T-helper 22 cell (primary cell): ENCODE measurements at places on chromosomes 6 and 20.
A peak's percentile ranks its signal among the peaks of the same experiment; 100 is the strongest.

DNA sequence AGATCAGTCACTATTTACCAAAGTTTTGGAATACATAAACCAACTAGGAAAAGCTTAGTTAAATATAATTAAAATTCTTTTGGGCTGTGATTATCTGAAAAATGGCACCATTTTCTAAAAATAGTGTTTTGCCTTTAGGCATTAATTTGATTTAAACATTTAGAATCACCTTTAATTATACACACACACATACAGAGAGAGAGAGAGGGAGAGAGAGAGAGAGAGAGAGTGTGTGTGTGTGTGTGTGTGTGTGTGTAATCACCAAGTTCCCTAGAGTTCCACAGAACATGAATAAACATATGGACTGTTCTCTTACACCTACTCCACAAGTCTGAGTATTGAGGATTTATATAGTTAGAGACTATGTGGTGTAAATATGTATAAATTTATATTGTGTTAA is 141.2 kb upstream of the ATXN1 start:
- no peak for DNase-seq

DNA sequence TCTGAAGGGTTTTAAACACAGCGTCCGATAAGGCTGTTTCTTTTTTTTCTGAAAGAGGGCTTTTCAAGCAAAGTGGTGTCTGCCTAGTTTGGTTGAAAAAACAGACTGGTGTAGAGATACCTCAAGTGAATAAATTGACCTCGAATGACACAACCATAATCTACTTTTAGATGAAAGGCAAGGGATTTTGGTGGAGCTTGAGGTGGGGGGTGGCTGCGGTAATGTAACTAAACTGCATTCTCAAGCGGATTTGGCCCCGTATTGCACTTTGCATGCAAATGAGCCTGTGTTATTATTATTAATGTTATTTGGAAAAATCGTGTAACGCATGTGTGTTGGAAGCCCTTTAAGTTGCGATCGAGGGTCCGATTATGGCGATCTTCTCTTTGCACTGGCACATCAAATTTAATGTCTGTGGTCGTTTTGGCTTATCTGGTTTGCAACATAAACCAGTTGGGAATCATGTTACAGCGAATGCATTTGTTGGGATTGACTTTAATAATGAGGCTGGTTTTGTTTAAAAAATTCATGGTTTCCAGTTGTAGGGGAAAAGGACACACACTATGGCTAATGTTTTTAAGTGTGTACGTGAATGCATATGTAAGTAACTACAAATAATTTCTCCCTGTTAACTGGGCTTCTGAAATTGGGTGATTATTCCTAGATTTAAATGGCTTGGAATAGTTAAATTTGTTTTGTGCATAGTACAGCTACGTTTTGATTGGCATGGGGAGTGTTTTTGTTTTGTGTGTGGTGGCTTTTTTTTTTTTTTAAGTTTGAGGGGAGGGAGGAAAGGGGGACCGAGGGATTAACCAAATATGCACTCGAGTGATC is 1.0 kb downstream of the JARID2 start:
- peak; percentile 16 for DNase-seq

DNA sequence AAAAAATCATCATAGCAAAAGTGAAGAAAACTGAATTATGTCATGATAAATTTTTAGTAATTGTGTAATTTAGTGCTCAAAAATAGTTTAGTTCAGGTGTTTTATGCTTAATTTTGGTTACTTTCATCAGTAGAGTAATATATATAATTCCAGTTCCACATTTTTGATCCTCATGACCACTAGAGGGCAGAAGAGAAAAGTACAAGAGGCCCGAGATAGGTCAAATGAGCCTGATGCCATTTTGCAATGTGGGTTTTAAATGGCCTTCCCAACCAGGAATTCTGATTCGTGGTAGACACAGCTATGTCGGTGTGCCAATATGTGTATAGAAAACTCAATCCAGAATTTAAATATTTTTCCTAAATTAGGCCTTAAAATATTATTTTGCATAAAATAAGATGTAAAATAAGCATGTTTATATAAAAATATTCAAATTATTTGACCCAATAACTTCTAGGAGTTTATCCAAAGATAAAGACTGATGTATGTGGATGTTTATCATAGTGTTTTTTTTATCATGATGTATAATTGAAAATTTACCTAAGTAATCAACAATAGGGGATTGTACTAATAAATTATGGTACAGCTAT is 159.7 kb upstream of the RPS6KA2 start:
- no peak for DNase-seq

DNA sequence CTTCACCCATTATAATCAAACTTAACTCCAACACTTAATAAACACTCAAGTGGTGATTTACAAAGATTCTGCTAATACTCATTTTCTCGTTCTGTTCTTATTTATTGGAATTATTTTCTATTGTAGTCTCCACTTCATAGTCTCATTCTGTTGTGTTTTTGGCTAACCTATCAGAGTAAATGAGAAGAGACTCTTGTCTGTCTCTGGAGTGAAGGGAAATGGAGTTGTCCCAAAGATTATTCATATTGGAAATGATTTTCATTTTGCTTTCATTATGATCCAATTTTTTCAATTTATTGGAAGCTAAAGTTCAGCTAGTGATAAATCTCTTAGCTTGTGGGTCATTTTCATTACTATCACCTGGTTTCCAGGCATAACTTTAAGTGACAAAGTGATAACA is 454.9 kb upstream of the JAG1 start:
- no peak for DNase-seq

DNA sequence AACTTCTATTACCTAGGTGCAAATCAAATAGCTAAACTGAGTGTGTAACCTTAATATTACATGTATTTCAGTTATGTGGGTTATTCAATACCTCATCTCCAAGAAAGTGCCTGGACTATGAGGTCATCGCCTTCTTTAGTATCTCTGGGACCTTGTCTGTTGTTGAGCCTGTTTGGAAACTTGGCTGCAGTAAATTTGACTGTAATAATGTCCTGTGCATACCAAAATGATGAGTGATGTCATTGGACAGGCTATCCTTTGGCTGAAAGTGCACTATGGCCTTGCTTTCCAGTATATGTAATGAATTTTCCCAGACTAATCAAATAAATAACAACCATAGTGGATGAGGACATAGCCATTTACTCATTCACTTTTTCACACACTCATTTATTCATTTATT is 455.1 kb downstream of the ADGRB3 start:
- DNase-seq, result no peak

GRCh38 chr6:7042056-7042653 is 65.6 kb upstream of the RREB1 start:
- DNase-seq, result no peak

DNA sequence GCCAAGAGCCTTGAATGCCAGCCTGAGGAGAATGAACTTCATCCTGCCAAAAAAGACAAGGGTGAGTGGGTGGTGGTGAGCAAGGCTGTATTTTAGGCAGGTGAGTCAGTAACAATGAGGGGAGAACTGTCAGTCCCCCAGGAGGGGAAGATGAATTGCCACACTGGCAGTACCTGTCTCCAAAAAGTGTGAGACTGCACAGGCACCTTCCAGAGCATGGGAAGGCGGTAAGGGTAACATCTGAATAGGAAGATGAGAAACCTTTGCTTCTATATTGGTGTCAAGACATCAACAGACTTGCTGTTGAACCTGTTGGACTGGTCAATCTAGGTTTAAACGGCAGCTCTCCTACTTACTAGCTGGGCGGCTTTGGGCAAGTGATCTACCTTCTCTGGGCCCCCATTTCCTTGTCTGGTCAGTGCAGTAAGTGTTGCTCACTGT is 30.9 kb downstream of the STK35 start:
- no peak for DNase-seq

- DNase-seq, result no peak
These were observed 101.1 kb upstream of the SCAF8 start for GRCh38 chr6:154632119-154632518.

- no peak for DNase-seq
These were observed 689.7 kb upstream of the GJE1 start for GRCh38 chr6:141443032-141443431.
